ENCODE measurements at places on chromosomes 7 and 10. TPM values are rescaled to one million over a fixed set of nuclear protein-coding genes. Genes with fewer than 3 reads are reported as not detected.

DNA sequence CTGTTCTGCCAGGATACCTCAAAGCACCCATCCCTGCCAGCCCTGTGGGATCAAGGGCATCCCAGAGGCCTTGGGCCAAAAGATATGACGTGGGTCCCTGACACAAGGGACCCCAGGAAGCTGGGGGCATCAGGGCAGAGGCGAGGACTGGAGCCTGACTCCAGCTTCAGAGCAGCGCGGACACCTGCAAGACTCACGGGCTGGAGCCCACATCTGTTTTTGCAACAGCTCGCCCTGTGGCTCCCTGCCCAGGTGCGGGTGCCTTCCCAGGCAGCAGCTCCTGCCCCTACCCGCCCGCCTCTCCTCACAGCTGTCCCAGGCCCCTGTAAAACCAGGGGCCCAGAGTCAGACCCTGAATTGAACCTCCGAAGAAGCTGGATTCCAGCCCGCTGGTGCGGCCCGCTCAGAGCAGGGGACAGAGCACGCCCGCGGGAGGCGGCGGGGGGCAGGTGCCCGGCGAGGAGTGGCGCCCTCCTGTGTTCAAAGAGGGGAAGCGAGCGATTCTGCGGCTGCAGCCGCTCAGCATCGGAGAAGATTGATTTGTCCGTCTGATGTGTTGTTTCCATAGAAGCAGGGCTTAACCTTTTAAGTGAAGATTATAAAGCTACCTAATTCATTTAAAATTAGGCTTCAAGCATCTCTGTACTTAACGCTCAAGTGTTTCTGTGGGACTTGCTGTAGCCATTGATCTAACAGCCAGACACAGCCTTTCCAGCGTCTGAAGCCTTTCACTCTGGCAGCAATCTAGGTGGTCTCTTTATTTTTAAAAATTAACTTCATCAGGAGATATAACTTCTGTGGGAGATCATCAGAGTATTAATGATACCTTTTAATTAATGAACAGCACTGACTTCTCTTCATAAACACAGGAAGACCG lies 88.4 kb downstream of the BEND7 start:
- no peaks in the 10 kb centered on the region for H3K4me1 ChIP-seq
- no peaks in the 10 kb centered on the region for H3K27me3 ChIP-seq
- DNase-seq = peak; percentile 86
- H3K36me3 ChIP-seq = no peaks in the 10 kb centered on the region
- peak overlapping the region; percentile 38 for H3K4me3 ChIP-seq

DNA sequence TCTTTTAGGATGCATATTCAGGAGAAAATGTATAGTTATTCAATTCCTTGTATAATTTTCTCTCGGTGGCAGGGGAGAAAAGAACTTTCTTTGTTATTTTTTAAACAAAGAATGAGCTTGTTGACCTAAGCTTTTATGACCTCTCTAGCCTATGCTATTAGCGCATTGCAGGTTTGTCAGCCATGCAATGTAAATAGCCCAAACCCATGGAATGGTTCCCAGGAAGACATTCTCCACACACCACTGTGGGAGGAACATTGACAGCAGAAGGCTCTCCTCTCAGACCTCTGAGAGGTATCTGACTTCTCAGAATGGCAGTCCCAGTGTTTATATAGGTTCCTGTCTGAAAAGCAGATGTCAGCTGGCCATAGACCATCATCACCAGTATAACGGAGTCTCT lies 19.6 kb upstream of the AGBL3 start:
- H3K27me3 ChIP-seq = no peaks in the 10 kb centered on the region
- H3K27ac ChIP-seq = no peak overlapping the region
- peaks cover 4% of the 10 kb centered on the region for H3K36me3 ChIP-seq

DNA sequence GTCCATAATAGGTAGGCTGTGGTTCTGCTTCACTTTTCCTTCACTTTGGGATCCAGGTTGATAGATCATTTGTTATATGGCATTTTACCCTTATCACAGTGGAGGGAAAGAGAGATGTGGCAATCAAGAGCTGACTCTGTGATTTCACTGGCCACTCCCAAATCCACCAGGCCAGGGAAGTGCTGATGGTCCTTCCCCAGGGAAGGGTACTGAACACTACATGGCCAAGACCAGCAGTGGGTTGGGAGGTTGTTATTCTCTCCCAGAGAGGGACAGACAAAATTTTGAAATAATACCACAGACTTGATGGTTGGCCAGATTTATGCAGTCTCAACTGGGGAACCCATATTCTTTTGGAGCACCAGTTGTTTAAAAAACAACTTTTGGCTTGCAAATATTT lies 102.5 kb downstream of the SND1 start:
- no peaks in the 10 kb centered on the region for H3K36me3 ChIP-seq
- H3K27me3 ChIP-seq = no peaks in the 10 kb centered on the region
- peaks cover 11% of the 10 kb centered on the region for H3K4me1 ChIP-seq

DNA sequence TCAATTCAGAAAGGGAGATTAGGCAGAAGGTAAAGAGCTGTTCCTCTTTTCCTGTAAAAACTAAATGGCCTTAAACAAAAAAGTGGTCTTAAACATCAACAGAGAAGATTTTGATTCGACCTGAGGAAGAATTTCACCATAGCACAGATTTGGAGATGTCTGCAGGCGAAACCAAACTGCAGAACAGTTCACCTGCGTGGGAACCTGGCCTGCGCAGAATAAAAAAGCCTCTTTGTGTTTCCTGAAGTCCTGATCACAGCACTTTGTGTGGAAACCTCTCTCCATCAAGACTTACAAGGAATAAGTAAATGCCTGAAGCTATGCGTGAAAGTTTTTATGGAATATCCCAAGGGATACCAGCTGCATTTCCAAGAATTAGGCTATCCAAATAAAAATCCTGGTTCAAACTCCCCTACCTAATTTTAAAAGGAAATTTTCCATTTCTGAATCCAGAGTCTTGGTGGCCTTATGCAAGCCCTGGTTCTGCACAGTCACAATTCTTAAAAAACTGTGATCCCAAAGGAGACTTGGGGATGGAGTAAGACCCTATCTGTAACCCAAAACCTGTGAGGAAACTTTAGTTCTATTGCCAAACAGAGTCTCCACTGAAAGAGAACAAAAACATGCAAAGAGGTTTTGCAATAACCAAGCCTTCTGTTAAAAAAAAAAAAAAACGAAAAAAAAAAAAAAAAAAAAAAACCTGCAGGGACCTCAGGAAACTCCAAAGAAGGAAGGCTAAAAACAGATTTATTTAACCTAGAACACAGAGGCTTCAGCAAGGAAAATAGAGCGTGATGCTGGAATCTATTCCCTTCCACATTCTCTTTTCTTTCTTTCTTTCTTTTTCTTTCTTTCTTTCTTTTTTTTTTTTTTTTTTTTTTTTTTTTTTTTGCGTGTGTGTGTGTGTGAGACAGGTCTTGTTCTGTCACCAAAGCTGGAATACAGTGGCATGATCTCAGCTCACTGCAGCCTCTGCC lies 10.4 kb downstream of the CALML3 start:
- no peak for DNase-seq
- no peaks in the 10 kb centered on the region for H3K4me1 ChIP-seq
- H3K4me3 ChIP-seq = no peak overlapping the region
- H3K27me3 ChIP-seq = no peaks in the 10 kb centered on the region
- H3K36me3 ChIP-seq = no peaks in the 10 kb centered on the region

- DNase-seq = no peak
- H3K36me3 ChIP-seq = no peaks in the 10 kb centered on the region
- H3K4me1 ChIP-seq = no peaks in the 10 kb centered on the region
- no peaks in the 10 kb centered on the region for H3K27me3 ChIP-seq
- no peak overlapping the region for H3K27ac ChIP-seq
Observed at GRCh38 chr10:69850440-69850839, 48.7 kb downstream of the COL13A1 start.

DNA sequence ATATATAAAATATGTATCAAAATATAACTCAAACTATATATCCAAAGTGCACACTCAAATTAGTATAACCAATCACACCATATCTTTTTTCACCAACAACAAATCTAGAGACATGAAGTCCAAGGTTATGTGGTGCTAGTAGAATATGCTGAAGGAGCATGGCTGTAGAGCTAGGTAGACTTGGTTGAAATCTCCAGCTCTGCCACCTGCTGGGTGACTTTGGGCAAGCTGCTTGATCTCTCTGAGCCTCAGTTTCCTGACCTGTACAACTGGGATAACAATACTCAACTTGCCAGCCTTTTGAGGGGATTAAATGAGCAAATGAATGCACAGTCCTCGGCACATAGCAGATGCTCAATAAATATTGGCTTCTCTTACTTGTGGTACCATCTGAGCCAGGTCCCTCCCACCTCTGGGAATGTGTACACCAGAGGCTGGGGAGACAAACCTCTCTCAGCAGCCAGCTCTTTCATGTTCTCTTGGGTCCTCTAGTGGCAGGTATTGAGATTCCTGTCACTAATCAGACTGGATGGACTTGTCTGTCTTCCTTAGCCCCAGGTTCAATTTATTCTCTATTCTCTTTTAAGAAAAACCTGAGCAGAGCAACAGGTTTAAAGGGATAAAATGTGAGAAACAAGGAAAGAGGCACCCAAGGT lies 94.3 kb upstream of the PDE1C start:
- H3K4me1 ChIP-seq = no peaks in the 10 kb centered on the region
- no peaks in the 10 kb centered on the region for H3K27me3 ChIP-seq
- H3K27ac ChIP-seq = no peak overlapping the region

DNA sequence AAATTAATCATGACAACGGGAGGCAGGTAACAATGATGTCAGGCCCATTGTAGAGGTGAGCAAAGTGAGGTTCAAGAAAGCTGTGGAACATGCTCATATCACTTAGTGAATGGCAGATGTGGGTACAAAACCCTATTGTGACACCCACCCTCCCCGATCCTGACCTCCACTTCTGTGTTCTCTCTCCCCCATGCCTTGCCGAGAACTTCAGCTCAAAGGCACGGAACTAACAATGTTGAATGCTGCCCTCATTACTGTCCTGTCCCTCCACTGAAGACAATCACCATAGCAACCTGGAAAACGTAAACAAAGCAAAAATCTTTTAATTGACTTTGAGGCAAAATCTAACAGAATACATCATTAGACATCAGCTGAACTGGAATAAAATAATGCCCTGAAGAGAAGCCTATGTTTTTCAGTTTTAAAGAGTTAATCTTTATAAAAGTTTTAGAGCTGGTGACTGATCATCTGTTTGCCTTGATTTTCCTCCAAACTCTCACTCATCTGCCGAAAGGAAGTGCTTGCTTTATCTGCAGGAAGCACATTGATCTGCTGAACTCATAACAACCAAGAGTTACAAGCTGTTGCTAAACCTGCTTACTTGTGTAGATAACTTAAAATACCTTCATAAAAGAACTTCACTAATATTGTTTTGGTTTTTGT lies 133.6 kb downstream of the CUBN start:
- no peaks in the 10 kb centered on the region for H3K27me3 ChIP-seq
- no peaks in the 10 kb centered on the region for H3K36me3 ChIP-seq
- peak overlapping the region; percentile 12 for H3K27ac ChIP-seq
- no peak for DNase-seq

DNA sequence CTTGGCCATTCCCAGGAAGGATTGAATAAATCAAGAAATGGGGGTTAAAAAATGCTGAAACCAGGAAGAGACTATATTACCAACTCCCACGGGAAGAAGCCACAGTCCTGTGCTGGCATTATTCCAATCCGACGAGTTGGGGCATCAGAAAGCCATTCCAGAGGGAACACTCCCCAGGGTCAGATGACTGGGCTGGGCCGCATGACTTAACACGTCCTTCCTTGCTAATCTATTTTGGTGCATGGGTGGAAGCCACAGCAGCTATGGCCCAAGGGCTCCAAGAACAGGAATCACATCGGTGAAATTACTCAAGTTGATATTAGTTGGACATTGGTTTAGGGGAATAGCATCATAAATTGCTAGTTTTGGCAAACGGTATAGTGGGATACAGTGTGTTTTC lies 592.9 kb upstream of the NRP1 start:
- no peaks in the 10 kb centered on the region for H3K27me3 ChIP-seq
- H3K36me3 ChIP-seq = no peaks in the 10 kb centered on the region

GRCh38 chr10:129951101-129951969 lies 12.7 kb downstream of the EBF3 start:
- H3K4me1 ChIP-seq = no peaks in the 10 kb centered on the region
- H3K36me3 ChIP-seq = no peaks in the 10 kb centered on the region
- no peaks in the 10 kb centered on the region for H3K27me3 ChIP-seq
- no peak overlapping the region for H3K27ac ChIP-seq
- no peak for DNase-seq

GRCh38 chr7:77328669-77329068 lies 87.5 kb downstream of the GSAP start:
- no peak overlapping the region for H3K27ac ChIP-seq
- no peaks in the 10 kb centered on the region for H3K36me3 ChIP-seq
- no peaks in the 10 kb centered on the region for H3K4me1 ChIP-seq

DNA sequence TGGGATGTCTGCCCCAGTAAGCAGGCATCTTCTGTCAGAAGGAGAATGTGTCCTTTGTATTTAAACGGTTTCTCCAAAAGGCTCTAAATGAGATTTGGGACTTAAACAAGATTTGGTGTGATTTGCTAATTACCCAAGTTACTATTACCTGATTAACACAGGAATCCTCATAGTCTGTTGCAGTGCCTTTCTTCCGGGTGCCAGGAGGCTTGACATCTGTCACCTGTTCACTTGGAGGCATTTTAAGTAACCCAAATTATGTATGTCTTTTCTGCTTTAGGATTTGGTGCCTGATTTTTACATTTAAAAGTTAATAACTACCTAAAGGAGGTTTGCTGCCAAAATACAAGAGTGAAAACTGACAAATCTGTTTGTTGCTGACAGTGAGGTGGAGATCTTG lies 587.9 kb upstream of the GALNT17 start:
- H3K27me3 ChIP-seq = no peaks in the 10 kb centered on the region
- no peak for DNase-seq
- no peaks in the 10 kb centered on the region for H3K4me1 ChIP-seq
- H3K27ac ChIP-seq = no peak overlapping the region
- no peak overlapping the region for H3K4me3 ChIP-seq

DRGX gene
- total RNA-seq = not detected

TAS2R3 gene
- 0.41 TPM for total RNA-seq

All from pancreas (tissue), 10 donors.